ENCODE measurements at places on chromosomes 7 and 10.
A peak's percentile ranks its signal among the peaks of the same experiment; 100 is the strongest.

DNA sequence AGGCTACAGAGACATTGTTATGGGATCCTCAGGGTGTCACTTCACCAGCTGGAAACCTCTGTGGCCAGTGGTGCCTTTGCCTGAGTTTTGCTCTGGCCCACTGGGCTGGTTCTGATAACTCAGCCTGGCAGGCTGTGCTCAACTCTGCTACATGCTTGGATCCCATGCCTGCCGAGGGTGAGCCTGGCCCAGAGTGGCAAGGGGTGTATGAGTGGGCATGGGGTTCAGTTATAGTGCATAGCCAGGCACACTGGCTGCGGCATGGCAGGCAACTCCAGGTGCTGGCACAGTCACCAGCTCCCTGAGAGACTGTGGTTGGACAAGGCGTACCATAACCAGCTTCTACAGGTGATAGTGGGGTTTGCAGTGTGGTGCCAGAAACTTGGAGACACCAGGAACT is 107.0 kb upstream of the PCDH15 start:
- no peak for DNase-seq

DNA sequence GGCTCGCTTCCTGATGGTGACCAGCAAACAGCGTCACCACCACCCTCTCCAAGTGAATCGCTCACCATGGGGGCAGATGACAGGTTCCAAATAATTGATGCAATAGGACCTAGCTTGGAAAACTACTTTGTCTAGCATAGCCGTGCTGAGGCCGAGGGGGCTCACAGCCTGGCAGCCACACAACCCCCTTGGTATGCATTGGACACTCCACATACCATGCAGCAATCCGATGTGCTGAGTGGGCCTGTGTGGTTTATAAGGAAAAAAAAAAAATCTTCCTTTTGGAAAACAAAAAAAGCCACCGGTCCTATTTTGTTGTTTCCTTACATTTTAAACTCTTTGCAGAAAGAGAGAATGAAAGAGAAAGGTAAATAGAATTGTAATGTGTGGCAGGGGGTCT is 15.1 kb downstream of the GATA3 start:
- peak; percentile 66 for DNase-seq

GRCh38 chr7:129890090-129890489 is 62.7 kb downstream of the UBE2H start:
- no peak for DNase-seq

DNA sequence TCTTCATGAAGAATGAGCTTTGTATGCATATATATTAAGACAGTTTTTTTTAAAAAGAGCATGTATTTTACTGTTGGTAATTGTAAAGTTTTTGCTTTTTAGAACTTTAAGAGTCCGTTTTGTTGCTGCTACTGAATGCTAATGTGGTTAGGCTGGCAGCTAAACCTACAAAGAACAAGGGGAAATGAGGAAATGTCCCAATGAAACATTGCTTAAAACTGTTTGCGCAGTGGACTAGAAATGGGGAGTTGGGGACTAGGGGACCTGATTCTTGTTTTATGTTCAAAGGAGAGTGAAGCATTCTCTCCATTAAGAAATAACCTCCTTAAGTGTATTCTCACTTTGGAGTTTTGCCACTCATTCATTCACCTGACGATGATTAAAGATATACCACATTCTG is 5.7 kb downstream of the NRF1 start:
- DNase-seq, result no peak

GRCh38 chr10:93554760-93555432 is 11.6 kb upstream of the FFAR4 start:
- peak; percentile 86 for DNase-seq

- peak; percentile 91 for DNase-seq
These were observed 148.7 kb downstream of the MYOF start for GRCh38 chr10:93333278-93333978.

DNA sequence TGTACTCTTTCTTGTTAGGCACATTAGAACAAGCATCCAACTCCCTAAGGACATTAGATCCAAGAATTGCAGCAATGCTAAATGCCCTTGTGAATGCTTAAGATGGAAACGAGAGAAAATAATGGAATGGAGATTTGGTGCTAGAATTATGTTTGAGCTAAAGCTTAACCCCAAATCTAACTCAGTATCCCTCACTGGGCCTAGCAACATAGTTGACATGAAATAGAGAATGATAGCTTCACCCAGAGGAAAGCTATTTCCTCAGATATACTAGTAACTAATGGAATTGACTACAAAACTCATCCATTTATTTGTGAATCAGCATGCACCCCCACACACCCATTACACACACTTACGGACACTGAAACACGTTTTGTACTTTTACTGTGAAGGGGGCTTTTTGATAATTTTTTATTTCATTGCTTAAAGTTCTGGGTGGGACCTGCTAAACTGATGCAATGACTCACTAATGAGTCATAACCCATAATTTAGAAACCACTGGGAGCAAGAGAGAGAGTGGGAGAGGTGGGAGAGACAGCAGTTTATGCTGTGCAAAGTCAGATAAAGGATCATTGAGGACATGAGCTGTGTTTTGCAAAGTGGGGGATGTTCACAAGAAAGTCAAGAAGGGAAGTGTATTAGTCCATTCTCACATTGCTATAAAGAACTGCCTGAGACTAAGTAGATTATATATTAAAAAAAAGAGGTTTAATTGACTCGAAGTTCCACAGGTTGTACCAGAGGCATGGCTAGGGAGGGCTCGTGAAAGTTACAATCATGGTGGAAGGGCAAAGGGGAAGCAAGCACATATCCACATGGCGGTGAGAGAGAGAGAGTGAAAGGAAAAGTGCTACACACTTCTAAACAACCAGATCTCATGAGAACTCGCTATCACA is 382.7 kb downstream of the SFMBT2 start:
- DNase-seq, result no peak

GRCh38 chr10:110504111-110504735 is 6.5 kb downstream of the DUSP5 start:
- no peak for DNase-seq
